Fibroblast of upper back skin (primary cell): ENCODE measurements at places on chromosomes 5 and 9.

- peak; percentile 84 for DNase-seq
These were observed 4.9 kb upstream of the AMACR start for GRCh38 chr5:34012791-34013190.

DNA sequence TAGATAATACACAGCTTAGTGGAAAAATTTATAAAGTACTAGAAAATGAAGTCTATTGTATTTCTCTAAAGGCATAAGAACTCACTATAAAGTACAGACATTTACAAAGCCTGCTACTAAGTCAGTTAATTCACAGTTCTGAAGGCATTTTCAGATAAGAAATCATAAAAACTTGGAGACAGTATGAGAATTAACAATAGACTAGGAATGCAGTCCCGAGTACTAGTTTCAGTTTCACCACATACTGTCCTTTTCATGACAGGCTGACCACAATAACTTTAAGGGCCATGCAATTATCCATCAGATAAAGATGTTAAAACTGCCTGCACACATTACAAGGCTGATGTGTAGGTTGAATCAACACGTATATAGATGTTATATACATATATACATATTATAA is 362.6 kb upstream of the SMC2 start:
- DNase-seq, result peak; percentile 39

DNA sequence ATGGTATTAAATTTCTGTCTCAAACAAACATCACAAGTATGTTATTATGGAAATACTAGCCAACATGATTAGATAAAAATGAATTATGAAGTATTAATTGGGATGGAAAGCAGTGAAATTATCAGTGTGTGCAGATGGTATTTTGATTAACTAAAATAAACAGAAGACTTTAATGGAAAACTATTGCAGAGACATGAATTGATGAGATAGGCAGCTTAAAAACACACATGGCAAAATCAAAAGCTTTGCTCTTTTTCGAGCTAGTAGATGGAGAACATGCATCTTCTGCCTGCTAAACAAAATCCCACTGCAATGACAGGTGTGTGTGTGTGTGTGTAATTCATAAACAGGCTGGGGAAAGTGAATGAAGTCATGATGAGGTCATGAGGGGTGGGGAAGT is 426.2 kb downstream of the MTRR start:
- no peak for DNase-seq

DNA sequence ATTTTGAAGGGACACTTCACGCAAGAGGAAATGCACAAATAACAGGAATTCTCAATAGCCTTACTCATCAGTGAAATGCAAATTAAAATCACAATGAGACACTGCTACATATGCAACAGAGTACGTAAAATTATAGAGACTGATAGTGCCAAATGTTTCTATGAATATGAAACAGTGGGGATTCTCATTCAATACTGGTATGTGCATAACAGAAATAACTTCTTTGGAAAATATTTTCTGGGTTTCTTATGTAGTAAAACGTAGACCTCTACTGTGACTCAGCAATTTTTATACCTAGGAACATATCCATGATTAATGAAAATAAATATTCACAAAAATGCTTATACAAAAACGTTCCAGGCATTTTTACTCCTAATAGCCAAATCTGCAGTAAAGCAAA is 1625.2 kb downstream of the MAT2B start:
- DNase-seq, result peak; percentile 17

DNA sequence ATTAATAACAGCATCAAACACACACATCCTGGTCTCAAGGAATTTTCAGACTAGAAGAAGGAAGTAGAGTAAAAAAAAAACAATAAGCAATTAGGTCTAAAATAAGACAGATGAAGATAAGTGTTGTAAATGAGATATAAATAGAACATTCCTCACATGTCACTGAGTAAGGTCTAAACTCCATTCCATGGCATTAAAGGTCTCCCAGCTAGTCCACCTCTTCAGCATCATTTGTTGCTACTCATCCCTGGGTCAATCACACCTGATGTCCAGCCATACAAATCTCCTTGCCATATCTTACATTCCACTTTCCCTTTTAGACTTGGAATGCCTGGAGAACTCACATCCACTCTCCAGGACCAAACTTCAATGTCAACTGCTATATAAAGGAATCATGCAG is 214.1 kb upstream of the KLF4 start:
- no peak for DNase-seq

- DNase-seq, result no peak
These were observed 106.0 kb downstream of the CWC27 start for GRCh38 chr5:64874753-64875152.

- peak; percentile 8 for DNase-seq
These were observed 41.4 kb downstream of the PSIP1 start for GRCh38 chr9:15469406-15469805.

GRCh38 chr5:123037104-123037418 is 536 bp upstream of the PPIC start:
- DNase-seq, result no peak

DNA sequence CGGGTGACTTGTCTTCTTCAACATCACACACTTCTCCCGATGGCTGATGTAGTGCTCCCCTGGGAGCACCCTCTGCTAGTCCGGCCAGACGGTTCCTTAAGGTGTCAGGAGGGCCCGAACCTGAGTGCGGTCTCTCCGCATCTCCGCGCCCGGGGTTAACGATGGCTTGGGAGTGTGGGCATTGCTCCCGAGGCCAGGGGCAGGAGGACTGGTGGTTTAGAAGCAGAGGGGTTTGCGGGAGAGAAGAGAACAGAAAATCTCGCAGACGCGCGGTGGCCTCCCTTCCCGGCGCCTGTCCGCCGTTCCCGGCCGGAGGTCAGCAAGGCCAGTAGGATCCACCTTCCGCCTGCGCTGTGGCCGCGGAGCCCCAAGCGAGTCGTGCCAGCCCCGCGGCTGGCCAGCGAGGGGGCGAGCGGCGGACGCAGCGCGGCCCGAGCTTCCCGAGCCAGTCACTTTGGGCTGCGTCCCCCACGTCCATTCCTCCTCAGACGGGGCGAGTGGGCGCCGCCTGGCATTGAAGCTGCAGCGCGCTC is 700 bp downstream of the CDO1 start:
- no peak for DNase-seq

GRCh38 chr9:134333874-134334581 is 7.8 kb downstream of the RXRA start:
- DNase-seq, result no peak

DNA sequence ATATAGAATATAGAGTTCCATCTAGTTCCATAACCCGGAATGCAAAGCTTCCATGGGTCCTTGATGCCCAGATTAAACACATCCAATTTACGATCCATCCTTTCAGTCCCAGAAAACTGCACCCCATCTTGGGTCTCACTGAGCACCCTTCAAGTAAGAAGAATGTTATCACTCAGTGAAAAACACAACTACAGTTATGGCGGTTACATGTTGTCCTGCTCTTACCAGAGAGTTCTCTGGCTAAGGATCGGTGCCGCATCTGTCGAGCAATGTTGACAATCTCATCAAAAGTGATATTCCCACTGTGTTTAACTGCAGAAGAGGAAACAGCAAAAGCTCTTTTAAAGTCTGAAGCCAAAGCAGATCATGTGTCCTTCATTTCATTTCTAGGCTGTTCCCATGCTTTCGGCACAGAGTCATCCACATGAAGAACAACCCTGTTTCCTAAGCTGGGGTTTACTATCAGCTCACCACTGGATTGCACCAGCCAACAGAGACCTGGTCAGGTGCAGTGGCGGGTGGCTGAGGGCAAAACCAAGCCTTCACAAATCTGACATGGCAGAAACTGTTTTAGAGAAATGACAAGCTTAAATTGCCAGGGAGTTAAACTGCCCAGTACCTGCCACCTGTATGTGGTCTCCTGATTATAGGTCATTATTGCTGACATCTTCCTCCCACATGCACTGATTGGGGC is 2.9 kb downstream of the RPL12 start:
- DNase-seq, result no peak

- DNase-seq, result peak; percentile 60
These were observed 79.2 kb upstream of the HSPA9 start for GRCh38 chr5:138654281-138654867.

DNA sequence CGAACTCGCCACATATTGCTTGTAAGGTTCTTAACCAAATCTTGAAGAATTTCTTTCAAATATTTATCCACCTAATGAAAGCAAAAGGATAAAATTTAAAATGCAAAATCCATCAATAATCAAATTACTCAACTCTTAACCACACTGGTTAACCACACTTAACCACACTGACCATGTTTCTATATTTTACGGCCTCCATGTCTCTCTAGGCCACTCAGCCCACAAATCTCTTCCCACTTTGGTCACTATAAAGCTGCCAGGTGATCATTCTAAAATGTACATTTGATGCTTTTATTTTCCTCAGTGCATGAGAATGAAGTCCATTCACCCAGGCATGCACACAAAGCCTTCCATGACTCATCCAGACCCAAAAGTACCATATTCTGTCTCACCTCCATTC is 56.4 kb upstream of the OR2K2 start:
- peak; percentile 18 for DNase-seq

- DNase-seq, result no peak
These were observed 226.8 kb downstream of the CETN3 start for GRCh38 chr5:90182726-90183125.

GRCh38 chr5:150302301-150303069 is at the start of gene ARSI:
Gene ARSI (minus strand): TSS chr5:150302905. CDS start chr5:150302373, 532 bp downstream.
- DNase-seq, result peak; percentile 94

DNA sequence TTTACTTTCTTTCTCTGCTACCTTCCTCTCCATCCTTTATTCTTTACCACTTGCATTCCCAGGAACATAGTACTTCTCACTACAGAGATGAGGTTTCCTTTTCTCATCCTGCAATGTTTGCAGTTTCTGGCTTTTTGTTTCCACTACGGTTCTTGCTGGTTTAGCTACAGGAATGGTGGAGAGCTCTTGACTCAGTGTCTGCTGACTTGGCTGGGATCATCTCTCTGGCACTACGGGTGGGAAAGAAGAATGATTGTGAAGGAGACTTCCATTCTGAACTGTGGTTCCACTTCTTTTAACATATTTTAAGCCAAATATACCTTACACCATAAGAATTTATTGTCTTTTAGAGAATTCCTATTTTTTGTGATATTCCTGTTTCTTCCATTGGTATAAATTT is 65.1 kb downstream of the NREP start:
- no peak for DNase-seq

- peak; percentile 26 for DNase-seq
These were observed 294.2 kb upstream of the PTGER4 start for GRCh38 chr5:40385544-40385943.

DNA sequence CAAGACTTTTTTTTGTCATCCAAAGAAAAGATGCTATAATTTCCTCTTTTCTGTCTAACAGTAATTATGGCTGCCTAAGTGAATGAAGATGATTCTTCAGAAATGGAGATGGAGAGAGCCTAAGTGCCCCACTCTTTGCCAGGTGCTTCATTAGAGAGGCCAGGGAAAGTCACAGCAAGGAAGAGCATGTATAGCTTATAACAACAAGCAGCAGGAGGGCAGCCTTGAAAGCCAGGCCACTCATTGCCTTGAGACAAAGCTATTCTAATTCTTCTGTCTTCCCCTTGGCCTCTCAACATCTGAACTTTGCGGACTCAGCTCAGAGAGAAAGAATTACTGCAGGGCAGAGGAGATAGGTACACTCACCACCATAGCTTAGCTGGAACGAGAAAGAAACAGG is 112.0 kb upstream of the ZNF366 start:
- DNase-seq, result no peak

GRCh38 chr5:17081142-17081541 is 136.3 kb upstream of the BASP1 start:
- peak; percentile 51 for DNase-seq

GRCh38 chr5:150615141-150615699 is 25.2 kb upstream of the SYNPO start:
- DNase-seq, result peak; percentile 43

- peak; percentile 78 for DNase-seq
These were observed 23.4 kb downstream of the SPACA9 start for GRCh38 chr9:132901858-132902831.

- DNase-seq, result no peak
These were observed 10.9 kb downstream of the PTPA start for GRCh38 chr9:129122133-129122532.

DNA sequence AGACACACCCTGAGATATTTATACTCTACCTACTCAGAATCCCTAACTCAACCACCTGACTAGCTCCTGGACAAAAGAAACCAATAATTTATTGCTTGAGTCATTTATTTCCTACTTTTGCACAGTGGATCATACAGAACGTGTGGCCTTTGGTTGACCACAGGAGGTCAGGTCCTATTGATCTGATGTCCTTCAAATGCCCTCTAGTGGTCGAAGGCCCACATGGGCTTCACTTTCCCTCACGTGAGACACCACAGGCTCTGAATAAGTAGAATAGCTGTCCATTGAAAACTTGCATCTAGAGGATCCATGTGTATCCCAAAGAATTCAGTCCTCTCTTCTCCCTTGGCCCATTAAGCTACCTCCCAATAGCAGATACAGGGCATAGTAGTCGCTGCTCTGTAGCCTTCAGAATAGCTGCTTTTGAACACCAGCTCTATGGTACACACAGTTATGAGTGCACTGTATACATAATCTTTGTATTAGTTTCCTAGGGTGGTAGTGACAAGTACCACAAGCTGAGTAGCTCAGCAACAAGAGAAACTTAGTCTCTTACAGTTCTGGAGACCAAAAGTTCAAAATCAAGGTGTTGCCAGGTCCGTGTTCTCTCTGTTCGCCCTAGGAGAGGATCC is 177.6 kb upstream of the SMARCA2 start:
- DNase-seq, result peak; percentile 20

- DNase-seq, result no peak
These were observed 111.9 kb upstream of the EFNA5 start for GRCh38 chr5:107782561-107783169.

GRCh38 chr9:121373011-121373729 is 3.1 kb upstream of the STOM start:
- peak; percentile 18 for DNase-seq

DNA sequence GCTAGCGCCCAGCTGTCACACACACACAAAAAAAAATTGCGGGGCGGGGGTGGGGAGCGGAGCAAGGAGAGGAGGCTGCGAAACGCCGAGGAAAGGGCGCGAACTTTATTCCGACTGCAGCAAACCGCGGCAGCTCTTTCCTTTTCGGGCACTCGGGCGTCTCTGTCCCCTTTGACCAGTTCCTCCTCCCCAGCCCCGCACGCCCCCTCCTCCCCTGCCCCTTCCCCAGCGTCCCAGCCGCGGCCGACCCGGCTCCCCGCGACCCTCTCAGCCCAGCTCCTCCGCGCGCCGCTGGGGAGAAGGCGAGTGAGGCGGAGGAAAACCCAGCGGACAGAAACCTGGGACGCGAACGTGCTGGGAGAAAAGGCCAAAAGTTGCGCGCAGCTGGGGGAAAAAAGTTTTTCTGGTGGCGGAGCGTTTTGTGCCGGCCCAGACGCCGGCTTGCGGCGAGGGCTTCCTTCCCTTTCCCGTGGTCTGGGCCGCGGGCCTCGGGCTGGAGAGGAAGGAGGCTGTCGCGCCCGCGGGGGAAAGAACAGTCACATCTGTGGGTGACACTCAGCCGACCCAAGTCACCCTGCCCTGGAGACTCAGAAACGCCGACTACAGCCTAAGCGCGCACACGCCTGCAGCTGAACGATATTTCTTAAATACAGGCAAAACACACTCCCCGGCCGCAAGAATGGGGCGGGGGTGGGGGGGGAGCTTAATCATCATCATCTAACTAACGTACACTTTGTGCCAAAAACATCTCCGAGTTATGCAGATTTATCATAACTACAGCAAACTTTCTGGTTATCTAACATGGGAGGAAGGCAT is 1.1 kb upstream of the BNC2 start:
- peak; percentile 91 for DNase-seq
